ENCODE measurements at places on chromosomes 6 and 20. TPM values are rescaled to one million over a fixed set of nuclear protein-coding genes. Genes with fewer than 3 reads are reported as not detected.

Gene NKX2-4
- total RNA-seq = not detected

Gene FUCA2
- total RNA-seq = 38.8 TPM

Gene GSTA3
- not detected for total RNA-seq

Gene R3HDML
- total RNA-seq = not detected

Gene GPR63
- 0.40 TPM for total RNA-seq

Gene BMP6
- total RNA-seq = 2.6 TPM

Gene PARD6B
- 4.7 TPM for total RNA-seq

Gene PROKR2
- not detected for total RNA-seq

Gene FOXF2
- total RNA-seq = 0.16 TPM

Gene PPP1R14C
- 131 TPM for total RNA-seq

Gene FRK
- total RNA-seq = 7.5 TPM

Gene RUNX2
- total RNA-seq = 0.24 TPM

Gene TRIM39
- total RNA-seq = 6.2 TPM

Gene WASF1
- total RNA-seq = 1.2 TPM

Gene SLC16A10
- total RNA-seq = 8.6 TPM
